ENCODE measurements at places on chromosomes 5 and 9.

- DNase-seq = no peak
Measured at GRCh38 chr5:178625679-178626483, 969 bp downstream of the CLK4 start.

GRCh38 chr5:6505783-6506557 lies 57.3 kb downstream of the UBE2QL1 start:
- DNase-seq = no peak

DNA sequence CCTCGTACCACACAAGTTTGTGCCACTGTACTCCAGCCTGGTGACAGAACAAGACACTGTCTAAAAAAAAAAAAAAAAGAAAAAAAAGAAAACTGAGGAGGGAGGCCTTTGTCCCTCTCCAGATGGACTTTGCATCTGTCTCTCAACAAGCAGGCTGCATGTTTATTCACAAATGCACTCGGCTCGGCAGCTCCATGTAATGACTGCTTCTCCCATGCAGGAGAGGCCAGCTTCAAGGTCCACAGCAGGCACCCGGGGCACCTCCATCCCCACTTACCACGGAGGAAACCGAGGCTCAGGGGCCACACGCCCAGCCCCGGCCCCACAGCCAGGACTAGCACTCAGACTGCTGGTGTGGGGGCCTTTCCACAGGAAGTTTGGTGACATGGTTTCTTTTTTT lies 13.1 kb upstream of the NCS1 start:
- DNase-seq = no peak

- DNase-seq = no peak
Measured at GRCh38 chr5:145408048-145408341, 427.1 kb downstream of the PRELID2 start.

- no peak for DNase-seq
Measured at GRCh38 chr5:61055434-61056006, 106.7 kb downstream of the SMIM15 start.

DNA sequence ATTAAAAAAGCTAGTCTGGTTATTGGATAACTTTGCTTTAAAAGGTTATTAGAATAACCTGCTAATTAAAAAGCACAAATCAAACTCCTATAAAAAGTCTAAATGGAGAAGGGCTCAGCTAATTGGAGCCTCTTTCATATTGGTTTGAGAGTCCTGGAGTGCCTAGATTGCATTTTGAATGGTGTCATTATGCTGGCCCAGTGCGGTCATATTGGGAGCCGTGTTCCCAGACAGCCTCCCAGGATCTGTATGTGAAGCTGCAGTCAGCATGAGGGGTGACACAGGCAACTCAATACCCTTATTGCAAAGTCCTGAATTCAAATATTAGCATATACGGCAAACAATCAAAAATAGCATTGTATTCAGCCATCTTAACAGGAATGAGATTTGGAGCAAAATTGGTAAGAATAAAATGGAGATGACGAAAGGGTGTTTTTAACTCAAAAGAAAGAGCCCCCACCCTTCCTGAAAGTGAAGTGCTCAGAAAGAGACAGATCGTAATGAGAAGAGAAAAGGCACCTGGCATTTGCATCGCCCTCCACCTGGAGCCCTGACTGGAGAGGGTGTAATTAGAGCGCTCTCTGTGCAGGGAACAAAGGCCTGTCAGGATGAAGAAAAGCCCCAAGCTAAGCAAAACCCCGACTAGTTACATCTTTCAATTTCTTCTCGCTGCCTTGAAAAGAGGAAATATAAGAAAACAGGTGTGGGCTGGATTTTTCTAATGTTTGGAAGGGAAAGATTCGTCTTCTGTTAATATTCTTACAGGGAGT lies 621.0 kb upstream of the ADAMTS16 start:
- no peak for DNase-seq

GRCh38 chr9:33289936-33290246 lies 425 bp upstream of the NFX1 start:
- no peak for DNase-seq

DNA sequence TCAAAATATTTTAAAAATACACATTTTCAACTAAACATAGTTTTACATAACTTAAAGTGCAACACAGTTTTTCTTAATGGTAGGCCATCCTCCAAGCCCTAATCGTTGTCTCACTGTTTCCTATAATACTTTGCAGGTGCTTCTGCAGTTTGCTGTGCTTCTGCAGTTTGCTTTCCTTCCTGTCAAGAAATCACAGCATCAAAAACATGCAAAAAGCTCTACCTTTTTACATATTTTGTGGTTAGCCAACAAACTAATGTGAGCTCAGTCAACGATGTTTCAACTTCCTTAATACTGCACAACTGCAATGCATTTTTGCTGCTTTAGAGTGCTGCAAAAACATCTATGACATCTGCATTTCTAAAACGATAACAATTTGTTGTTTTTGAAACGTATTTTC lies 25.2 kb downstream of the EMB start:
- no peak for DNase-seq

- no peak for DNase-seq
Measured at GRCh38 chr5:168939887-168940544, 360.8 kb upstream of the PANK3 start.

- no peak for DNase-seq
Measured at GRCh38 chr5:114360357-114360756, 1.5 kb upstream of the KCNN2 start.

DNA sequence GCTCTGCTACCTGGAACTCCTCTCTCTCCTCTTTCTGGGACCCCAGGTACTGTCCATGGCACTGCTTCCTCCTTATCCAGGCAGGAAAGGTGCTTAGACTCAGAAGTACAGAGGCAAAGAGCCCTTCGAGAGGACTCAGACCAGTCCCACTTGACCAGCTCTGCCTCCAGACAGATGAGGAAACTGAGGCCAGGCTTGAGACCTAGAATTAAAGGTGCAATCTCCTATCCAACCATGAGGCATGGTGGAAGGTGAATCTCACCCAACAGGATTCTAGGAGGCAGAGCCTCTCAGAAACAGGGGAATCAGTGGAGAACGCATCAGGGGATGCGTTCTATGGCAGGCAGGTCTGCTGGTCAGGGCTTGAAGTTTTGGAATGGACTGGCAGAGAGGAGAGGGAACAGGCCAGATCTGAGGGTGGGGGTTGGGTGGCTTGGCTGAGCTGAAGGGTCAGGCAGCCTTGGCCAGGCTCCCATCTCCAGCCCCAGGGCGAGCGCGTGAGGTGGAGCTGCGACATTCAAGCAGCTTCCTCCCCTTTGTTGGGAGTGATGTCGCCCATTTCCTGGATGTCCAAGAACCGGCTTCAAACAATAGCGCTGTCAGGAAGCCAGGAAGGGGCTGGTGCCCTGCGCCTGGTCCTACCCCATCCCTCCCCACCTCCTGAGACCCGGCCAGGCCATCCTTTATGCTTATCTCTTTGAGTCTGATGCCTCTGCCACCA lies 26.2 kb downstream of the NDUFA8 start:
- no peak for DNase-seq

- DNase-seq = no peak
Measured at GRCh38 chr9:90778746-90779145, 22.9 kb upstream of the SYK start.

DNA sequence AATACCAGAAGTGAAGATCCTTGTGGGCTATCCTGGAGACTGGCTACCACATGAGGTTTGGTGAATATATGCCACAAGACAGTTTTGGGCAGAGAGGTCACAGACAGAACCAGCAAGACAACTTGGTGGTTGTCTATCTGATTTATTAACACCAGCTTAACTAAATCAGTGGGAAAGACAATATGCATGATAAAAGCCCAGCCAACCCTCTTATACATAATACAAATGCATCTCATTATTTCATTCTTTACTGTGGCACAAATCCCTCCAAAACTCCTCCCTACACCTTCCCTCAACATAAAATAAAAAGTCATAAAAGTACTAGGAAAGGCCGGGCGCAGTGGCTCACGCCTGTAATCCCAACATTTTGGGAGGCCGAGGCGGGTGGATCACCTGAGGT lies 8.1 kb downstream of the HINT1 start:
- DNase-seq = no peak

DNA sequence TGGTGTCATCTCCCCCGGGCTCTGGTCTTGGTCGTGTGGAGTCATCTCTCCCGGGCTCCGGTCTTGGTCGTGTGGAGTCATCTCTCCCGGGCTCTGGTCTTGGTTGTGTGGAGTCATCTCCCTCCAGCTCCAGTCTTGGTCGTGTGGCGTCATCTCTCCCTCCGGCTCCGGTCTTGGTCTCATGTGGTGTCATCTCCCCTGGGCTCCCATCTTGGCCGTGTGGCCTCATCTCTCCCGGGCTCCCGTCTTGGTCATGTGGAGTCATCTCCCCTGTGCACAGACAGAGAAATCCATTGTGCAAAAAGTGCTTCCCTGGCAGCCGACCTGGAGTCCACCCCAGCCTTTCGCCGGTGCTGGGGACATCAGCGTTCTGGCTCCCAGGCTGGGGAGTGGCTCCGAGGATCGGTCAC lies 91.1 kb upstream of the CACNA1B start:
- no peak for DNase-seq

- no peak for DNase-seq
Measured at GRCh38 chr9:92964607-92965060, 17.3 kb downstream of the FGD3 start.

GRCh38 chr5:957748-958485 lies 50.7 kb upstream of the NKD2 start:
- no peak for DNase-seq

- no peak for DNase-seq
Measured at GRCh38 chr9:87494970-87495471, 2.6 kb upstream of the DAPK1 start.

DNA sequence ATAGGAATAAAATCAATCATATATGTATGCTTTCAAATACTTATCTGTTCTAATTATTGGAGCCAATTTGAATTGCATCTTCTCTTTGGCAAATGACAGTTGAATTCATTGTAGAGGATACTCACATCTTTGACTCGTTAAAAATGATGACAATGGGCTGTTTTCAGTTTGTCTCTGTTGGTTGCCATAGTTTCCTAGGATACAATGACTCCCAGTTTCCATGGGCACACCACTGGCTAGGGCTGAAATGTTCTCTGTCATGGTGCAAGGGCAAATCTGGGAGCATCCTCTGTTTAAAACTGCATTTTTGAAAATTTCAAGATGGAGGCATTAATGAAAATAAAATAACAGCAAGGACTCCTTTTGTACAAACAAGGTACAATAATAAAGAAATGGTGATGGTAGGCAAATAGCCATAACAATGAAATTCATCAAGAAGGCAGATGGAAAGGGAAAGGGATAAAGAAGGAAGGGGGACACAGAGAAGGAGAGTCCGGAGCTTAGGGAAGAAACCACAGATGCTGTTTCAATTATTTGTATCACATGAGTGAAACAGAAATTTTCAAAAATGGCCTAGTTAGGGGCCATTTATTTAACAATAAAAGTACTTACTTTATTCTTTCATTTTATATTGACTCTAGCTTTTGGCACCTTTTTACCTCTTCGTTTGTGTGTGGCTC lies 378.8 kb upstream of the SEMA6A start:
- DNase-seq = no peak

DNA sequence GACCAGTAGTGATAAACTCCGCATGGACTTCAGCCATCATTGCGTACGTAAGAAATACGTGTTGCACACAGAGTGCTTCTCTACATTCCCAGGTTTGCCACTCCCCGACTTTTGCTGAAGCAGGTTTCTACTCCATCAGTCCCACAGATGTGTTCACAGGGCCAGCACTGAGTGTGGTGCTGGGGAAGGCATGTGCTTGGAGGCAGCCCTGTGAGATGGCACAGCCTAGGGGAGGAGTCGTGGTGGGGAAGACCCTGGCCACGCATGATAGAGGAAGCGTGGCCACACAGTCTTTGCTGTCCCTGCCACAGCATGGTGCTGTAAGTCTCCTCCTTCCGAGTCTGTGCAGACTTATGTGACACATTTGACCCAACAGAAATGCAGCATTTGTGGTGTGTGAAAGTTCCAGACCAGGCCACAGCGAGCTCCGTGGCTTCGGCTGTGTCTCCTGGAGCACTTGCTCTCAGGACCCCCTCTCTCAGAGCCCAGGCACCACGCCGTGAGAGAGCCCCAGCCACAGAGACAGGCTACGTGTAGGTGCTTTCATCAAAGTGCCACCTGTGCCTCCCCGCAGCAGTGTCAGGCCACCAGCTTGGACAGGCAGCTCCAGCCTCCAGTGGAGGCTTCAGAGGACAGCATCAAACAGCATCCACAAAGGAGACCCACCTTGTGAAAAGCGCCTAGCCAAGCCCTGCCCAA lies 197.8 kb downstream of the AUH start:
- DNase-seq = no peak

DNA sequence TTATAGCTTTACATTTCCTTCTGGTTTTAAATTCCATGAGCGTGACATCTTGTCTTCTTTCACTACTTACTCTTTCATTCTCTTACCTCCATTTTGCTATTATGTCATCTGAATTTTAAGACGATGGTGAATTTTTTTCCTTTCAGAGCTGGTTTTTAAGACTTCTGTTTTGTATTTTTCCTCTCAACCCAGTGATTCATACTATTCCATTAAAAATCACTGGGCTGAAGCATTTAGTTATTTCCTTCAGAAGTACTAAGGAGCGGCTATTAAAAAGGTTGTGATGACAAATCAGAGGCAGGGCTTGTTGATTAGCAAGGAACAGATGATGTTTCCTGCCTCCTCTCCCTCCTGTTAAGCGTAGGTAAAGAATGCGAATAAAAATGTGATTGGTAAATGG lies 16.5 kb downstream of the AGXT2 start:
- no peak for DNase-seq

DNA sequence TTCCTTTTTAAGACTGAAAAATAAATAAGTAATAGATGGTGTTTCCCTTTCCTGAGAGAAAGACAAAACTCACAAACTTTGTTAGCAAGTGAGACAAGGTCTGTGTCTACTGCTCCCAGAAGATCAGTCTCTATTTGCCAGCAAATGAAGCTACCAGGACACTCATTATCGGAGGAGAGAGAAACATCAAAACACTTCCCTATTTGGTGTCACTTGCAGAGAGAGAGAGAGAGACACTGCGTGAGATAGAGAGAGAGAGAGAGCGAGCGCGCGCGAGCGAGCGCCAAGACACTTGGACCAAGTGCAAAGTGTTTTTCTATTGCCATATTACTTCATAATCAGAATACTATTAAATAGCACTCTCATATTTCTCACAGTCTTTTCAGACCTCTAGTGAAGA lies 142.7 kb downstream of the KCNN2 start:
- no peak for DNase-seq

GRCh38 chr5:14149672-14150274 lies 6.6 kb downstream of the TRIO start:
- no peak for DNase-seq

DNA sequence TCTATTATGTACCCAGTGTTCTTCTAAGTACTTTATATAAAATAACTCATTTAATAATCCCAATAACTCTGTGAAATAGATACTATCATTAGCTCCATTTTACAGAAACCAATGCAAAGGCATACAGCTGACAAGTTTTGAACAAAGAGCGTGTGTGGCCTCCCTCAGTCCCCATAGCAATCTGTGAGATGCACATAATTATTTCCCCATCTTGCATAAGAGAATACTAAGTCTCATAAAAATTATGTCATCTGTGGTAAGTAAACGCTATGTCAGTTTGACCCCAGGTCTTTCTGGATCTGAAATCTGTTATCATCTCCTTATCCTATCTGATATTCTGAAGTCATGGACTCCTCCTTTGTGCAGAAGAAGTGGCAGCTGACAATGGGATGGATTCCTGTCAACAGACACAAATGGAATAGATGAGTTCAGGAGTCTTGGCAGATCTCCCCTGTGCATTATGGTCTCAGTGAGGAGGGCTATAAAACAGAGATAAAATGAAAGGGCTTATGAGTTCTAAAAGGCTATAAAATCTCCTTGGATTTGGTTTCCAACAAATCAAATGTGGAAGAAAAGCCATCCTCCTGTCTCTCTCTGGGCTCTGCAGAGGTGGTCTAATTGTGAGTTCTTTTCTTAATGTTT lies 162.5 kb upstream of the TLE4 start:
- DNase-seq = no peak

Measured in activated CD8-positive, alpha-beta memory T cell treated with anti-CD3 and anti-CD28 coated beads for 1 hour (primary cell).